ENCODE measurements at places on chromosomes 16 and 17.

DNA sequence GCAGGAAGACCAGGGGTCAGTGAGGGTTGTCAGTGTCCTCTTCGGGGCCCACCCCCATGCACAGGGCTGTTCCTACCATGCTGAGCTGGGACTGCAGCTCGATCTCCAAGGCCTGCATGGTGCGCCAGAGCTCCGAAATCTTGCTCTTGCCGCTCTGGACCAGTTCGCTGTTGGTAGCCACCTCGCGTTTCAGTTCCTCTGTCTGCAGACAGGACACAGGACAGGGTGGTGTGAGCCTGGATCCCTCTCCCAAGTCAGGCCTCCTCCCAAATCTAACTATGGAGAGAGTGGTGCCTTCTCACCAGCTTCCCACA, 90.9 kb downstream of the GOSR1 start:
- no peak for DNase-seq

DNA sequence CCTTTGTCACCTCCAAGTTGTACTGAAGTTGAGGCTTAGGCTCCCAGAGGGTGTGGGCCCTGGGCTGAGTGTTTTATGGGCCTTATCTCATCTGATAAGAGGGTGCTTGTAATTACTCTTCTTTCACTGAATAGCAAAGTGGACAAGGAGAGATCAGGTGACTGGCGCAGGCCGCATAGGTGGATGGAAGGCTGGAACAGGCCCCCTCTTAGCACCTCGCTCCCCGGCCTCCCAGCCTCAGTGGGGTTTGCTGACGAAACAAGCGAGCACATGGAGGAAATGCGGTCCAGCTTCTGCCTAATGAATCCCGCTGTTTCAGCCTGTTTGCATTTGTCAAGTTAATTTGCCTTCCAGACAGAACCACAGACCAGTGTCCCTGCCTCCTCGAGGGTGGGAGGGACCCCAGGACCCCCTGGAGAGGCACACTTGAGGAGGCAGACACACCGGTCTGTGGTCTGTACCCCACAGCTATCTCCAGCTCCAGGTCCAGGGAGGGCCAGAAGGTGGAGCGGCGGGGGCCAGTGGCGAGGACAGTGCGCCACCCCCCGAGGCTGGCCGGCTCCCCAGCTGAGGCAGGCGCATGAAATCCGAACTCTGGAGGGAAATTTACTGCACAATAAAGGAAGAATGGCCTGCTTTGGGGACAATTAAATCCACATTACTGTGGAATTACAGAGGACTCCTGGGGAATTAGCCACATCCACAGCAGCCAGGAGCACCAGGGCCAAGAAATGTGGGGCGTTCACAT, 123.4 kb downstream of the NTN1 start:
- no peak for DNase-seq

DNA sequence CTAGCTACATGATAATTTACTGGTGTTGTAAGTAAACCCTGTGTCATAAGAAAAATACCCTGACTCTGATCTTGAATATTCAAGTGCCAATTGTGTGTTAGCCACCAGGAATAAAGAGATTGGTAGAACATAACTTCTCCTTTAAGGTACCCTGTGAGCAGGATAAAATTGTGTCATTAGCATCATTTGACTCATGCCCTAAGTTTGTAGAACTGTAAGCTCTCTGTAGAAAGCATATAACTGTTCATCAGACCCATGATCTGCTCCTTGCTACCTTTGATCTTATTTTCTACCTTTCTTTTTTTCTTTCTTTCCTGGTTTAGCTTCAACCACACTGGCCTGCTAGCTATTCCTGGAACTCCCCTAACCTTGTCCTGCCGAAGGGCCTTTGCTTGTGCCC, 35.8 kb downstream of the PTRH2 start:
- DNase-seq = no peak

DNA sequence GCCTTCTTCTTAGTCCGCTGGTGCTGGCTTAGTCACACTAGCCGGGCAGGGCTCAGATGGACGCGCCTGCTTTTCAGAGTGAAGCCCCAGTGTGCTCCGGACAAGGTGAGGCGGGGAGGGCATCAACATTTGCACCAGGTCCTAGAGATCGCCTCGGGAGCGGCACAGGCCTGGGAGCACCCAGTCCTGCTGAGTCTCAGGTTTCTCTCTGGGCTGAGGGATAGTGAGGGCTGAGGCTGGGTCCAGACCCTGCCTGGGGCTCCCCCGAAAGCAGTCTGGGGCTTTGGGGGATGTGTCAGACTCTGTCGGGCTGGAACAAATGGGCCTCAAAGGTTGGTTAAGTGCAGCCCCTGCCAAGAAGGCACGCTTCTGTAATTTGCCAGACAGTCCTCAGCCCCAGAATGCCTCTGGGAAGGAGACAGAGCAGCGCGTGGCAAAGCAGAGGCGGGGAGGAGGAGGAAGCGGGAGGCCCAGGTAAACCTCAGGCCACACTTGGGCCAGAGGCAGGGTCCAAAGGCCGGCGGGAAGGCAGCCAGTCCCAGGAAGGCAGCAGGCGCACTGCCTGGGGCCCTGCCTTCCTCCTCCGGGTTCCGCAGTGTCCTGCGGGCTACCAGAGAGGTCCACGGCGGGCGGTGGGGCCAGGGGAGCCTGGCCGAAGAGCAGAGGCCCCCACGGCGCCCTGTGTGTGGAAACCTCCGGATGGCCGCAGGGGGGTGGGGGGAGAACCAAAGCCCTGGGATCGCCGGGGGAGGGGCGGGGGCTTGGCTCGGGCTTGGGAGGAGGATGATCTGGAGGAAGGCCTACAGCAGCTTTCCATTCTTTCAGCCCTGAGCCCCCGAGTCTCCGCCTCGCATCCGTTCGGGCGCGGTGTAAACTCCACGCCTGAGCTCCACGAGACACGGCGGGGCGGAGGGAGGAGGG, 39.5 kb upstream of the ATP2A3 start:
- peak; percentile 33 for DNase-seq

DNA sequence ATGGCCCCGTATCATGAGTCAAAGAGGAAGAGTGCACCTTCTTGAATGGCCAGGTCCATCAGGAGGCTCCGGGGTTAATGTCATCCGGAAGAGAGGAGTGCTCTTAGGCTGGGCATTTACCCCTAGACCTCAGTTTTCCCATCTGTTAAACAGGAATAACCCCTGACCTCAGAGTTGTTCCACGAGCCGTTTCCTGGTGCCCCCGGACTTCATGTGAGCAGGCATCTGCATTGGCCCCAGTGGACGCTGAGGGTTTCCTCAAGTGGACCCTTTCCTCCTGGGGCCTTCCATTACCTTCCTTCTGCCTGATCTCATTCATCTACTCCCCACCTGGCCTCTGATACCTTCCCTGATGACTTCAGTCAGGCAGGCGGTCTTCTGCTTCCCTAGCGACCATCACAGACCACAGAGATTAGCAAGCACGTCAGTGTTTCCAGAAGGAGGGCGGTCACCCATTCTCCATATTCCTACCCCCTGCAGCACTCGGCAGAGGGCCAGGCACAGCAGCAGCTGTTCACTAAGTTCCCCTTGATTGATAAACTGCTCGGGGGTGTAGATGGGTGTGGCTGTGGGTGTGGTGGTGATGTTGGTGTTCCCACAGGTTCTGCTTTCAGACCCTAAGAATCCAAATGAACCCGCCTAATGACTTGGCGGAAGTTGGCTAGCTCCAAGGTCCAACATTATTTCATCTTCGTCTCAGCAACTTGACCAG, 346.6 kb upstream of the TNRC6C start:
- DNase-seq = no peak

- no peak for DNase-seq
These were observed 24.4 kb downstream of the ATP6V0D1 start for GRCh38 chr16:67456391-67457081.

- DNase-seq = no peak
These were observed 35.4 kb downstream of the CMTM4 start for GRCh38 chr16:66661210-66661560.

- no peak for DNase-seq
These were observed 9.4 kb downstream of the OR4D2 start for GRCh38 chr17:58176200-58176599.

DNA sequence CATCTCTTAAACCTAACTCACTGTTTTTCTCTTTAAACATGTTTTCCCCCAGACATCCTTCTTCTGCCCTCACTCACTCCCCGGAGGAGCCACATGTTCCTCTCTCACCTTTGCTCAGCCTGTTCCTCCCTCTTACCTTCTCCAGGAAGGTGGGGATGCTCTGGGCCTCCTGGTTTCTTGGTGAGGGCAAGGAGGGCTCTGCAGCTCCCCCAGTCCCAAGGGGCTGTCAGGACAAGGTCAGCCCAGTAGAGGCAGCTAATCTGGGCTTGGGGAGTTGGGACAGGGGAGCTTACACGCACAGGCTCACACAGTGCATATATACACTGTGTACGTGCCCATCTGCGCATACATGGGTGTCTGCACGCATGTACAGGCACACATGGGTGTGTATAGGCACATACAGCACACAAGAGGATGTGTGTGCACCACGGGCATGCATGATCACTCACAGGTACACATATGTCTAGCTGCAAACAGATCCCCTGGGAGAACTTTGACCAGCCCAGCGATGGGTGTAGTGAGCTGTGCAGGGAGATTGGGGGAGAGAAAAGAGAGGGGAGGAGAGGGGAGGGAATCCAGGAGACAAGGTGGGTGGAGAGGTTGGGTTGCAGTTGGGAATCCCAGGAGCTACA, 28.6 kb upstream of the SPNS3 start:
- no peak for DNase-seq

GRCh38 chr16:24876231-24876630, 30.5 kb downstream of the SLC5A11 start:
- DNase-seq = no peak

- no peak for DNase-seq
These were observed 10.2 kb downstream of the CBX4 start for GRCh38 chr17:79829004-79829403.

GRCh38 chr16:69793526-69793925, 31.4 kb downstream of the WWP2 start:
- DNase-seq = no peak

DNA sequence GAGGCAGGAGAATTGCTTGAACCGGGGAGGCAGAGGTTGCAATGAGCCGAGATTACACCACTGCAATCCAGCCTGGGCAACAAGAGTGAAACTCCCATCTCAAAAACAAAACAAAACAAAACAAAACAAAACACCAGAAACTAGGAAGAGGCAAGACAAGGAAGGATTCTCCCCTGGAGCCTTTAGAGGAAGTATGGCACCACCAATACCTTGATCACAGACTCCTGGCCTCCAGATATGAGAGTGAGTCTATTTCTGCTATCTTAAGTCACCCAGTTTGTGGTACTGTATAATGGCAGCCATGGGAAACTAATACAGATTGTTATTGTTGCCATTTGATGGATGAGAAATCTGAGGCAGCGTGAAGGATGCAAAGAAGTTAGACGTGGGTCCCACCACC, 14.6 kb upstream of the CPPED1 start:
- DNase-seq = no peak

DNA sequence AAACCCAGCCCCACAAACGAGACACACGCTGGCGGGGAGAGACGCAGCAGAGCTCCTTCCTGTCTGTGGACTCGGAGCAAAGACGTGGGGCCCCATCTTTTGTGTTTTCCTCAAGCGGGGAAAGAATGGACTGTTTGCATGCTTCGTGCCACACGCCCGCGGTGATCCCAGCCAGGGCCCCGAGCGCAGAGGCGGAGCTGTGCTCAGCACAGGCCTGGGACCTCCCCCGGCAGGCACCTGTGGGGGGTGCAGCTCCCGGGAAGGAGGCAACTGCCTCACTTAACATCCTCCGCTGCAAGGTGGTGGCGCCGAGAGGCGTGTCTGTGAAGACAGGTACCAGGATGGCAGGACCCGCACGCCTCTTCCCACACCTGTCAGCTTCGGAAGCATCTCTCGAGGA, 19.1 kb downstream of the TRARG1 start:
- no peak for DNase-seq

GRCh38 chr17:30388321-30389179, 9.8 kb downstream of the CPD start:
- no peak for DNase-seq

- DNase-seq = no peak
These were observed 137.4 kb upstream of the TNRC6C start for GRCh38 chr17:77821114-77821513.

DNA sequence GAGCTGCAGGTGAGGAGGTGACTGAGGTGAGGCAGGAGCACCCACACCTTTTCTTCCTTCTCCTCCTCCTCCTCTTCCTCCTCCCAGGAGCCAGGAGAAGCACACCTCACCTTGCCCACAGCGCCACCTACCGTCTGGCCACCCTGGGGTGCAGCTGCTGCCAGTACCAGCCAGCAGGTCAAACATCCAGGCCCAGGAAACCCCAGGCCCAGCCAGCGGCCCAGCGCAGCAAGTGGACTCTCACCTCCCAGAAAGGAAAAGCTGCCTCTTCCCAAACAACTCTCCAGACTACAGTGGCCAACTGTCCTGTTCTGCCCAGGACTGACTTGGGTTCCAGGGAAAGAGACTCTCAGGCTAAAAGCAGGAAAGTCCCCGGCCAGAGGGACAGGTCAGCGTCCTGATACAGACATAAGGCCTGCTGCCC, 22.7 kb downstream of the PEMT start:
- DNase-seq = no peak

- DNase-seq = no peak
These were observed 68.0 kb upstream of the GAS7 start for GRCh38 chr17:10266296-10266876.

DNA sequence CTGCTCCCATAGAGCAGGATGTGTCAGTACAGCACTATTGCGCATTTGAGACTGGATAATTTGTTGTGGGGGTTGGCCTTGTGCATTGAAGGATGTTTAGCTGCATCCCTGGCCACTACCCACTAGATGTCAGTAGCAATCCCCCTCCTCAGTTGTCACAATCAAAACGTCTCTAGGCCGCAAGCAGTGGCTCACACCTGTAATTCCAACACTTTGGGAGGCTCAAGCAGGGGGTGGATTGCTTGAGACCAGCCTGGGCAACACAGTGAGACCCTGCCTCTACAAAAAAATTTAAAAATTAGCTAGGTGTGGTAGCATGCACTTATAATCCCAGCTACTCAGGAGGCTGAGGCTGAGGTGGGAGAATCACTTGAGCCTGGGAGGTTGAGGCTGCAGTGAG, 48.4 kb downstream of the CENPV start:
- no peak for DNase-seq

DNA sequence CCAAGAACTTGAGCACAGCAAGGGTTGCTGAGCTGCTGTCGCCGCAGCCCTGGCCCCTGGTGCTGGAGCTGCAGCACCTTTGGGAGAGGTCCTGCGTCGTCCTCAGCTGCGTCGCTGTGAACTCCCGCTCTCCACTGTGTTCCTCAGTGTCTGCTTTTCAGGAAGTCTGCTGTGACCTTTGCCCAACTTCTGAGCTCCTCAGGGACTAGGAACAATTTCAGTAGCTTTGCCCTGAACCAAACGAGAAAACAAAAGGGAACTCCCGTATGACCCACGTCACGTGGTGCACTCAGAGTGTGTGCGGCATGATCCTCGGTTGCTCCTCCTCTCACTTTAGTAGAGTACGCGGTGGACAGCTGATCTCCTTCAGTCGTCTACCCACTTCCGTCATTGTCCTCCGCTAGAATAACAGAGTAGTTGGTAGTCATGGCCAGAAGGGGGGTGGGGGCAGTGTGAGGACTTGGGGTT, 44.2 kb downstream of the WDR45B start:
- peak; percentile 73 for DNase-seq

DNA sequence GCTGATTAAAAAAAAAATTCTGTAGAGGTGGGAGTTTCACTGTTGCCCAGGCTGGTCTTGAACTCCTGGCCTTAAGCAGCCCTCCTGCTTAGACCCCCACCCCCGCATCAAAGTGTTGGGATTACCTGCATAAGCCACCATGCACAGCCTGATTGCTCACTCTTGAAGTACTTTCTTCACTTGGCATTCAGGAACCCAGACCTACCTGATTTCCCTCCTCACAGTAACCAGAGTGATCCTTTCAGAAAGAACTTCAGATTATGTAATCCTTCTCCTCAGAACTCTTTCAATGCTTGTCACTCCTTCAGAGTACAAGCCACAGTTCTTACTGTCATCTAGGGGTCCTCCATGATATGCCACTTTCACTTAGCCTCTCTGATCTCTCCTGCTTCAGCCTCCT, 1.4 kb downstream of the EFCAB13 start:
- DNase-seq = no peak

Measured in muscle of back (tissue), 13 donors.